ENCODE measurements at places on chromosomes 3 and 15.

DNA sequence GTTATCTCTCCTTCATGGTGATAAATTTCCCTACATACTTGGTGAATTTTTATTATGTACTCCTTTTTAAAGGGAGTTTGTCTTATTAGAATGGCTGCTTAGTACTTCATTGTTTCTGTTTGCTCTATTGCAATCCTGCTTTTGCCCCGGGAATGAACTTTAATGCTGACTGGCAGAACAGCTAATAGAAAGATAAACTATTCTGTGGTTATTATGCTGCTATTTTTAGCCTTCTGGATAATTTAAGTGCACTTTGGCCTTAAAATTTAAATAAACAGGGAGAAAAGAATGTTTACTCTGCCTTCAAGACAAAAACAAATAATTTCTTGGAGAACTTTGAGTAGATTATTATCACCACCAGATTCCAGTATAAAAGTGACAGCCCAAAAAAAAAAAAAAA lies 413.8 kb upstream of the CCDC54 start:
- no peak for DNase-seq

GRCh38 chr3:69011096-69011730 lies 2.3 kb downstream of the EOGT start:
- DNase-seq = no peak

GRCh38 chr3:39260957-39261356 lies 18.9 kb downstream of the CX3CR1 start:
- DNase-seq = no peak

GRCh38 chr15:74716651-74717050 lies 8.7 kb downstream of the CYP1A1 start:
- DNase-seq = no peak

GRCh38 chr3:64593350-64593749 lies 94.5 kb downstream of the ADAMTS9 start:
- no peak for DNase-seq

All from stimulated activated CD4-positive, alpha-beta T cell treated with anti-CD3 and anti-CD28 coated beads, Interleukin-1b, Interleukin-23, amount 100 ng/mL, for 1 hour (primary cell).